ENCODE measurements at places on chromosomes 11 and 22.

DNA sequence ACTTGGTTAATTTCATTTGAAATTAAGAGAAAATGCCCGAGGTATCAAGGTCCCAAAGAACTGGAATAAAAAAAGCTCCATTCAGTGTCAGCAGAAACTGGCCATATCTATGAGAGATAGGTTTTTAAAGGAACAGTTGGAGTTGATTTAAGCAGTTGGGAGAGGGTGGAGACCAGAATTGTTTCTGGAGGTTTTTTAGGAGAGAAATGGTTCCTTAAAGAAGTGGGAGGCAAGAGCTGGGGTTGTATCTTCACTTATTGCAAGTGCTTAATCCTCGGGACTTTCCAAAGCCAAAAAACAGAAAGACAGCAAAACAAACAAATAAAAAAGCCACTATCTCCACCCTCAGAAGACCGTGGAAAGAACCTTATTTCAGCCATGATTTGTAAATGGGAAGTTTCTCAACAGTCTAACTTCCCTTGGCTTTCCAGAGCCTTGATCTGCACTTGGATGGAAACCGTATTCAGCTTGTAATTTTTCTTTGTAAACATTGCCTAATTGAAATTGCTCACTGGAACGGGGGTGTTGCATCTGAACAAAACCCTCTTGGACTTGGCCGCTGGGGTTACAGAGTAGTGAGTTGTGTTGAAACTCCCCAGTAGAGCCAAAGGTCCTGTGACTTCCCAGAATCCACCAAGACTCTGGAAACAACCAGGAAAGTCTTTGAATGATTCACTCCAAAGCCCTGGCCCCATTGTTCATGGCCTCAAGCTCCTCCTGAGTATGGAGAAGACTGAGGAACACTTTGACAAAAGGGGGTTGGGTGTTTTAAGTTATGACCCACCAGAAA, 115.6 kb downstream of the SLC1A2 start:
- peaks cover 14% of the 10 kb centered on the region for H3K4me1 ChIP-seq
- no peak for DNase-seq
- H3K27me3 ChIP-seq, result peaks cover 9% of the 10 kb centered on the region
- no peaks in the 10 kb centered on the region for H3K36me3 ChIP-seq
- no peak overlapping the region for H3K27ac ChIP-seq

GRCh38 chr11:112097734-112098528, 11.3 kb downstream of the SDHD start:
- H3K36me3 ChIP-seq, result peaks cover 12% of the 10 kb centered on the region
- H3K4me3 ChIP-seq, result no peak overlapping the region
- no peaks in the 10 kb centered on the region for H3K4me1 ChIP-seq
- DNase-seq, result no peak

GRCh38 chr11:44228379-44228778, 81.6 kb downstream of the ALX4 start:
- H3K4me1 ChIP-seq, result peaks cover 7% of the 10 kb centered on the region
- no peak for DNase-seq
- peaks cover 1% of the 10 kb centered on the region for H3K36me3 ChIP-seq
- no peak overlapping the region for H3K4me3 ChIP-seq
- H3K27ac ChIP-seq, result no peak overlapping the region

DNA sequence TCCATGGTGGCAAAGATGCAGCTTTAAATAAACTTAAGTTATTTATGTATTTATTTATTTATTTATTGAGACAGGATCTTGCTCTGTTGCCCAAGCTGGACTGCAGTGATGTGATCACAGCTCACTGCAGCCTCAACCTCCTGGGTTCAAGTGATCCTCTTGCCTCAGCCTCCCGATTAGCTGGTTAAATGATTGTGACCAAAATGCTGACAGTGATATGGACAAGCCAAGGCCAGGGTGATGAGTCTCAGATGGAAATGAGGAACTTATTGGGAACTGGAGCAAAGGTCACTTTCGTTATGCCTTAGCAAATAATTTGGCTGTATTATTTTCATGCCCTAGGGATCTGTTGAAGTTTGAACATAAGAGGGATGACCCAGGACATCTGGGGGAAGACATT, 9.3 kb upstream of the LRP5 start:
- H3K36me3 ChIP-seq, result no peaks in the 10 kb centered on the region
- H3K4me3 ChIP-seq, result no peak overlapping the region
- no peak for DNase-seq
- H3K27ac ChIP-seq, result no peak overlapping the region
- peaks cover 7% of the 10 kb centered on the region for H3K4me1 ChIP-seq
- no peaks in the 10 kb centered on the region for H3K27me3 ChIP-seq

DNA sequence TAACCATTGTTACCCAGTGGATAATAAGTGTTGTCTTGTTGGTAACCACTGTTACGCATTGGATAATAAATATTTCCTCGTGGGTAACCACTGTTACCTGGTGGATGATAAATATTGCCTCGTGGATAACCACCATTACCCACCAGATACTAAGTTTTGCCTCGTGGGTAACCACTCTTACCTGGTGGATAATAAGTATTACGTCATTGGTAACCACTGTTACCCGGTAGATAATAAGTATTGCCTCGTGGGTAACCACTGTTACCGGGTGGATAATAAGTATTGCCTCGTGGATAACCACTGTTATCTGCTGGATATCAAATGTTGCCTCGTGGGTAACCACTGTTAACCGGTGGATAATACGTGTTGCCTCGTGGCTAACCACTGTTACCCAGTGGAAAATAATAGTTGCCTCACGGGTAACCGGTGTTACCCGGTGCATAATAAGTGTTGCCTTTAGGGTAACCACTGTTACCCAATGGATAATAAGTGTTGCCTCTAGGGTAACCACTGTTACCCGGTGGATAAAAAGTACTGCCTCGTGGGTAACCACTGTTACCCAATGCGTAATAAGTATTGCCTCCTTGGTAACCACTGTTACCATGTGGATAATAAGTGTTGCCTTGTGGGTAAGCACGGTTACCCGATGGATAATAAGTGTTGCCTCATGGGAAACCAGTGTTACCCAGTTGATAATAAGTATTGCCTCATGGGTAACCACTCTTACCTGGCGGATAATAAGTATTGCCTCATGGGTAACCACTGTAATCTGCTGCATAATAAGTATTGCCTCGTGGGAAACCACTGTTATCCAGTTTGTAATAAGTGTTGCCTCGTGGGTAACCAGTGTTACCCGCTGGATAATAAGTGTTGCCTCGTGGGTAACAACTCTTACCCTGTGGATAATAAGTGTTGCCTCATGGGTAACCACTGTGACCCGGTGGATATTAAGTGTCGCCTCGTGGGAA, 21.9 kb upstream of the NXPE4 start:
- no peaks in the 10 kb centered on the region for H3K36me3 ChIP-seq
- no peak overlapping the region for H3K4me3 ChIP-seq
- no peak for DNase-seq
- no peaks in the 10 kb centered on the region for H3K4me1 ChIP-seq
- H3K27ac ChIP-seq, result no peak overlapping the region
- no peaks in the 10 kb centered on the region for H3K27me3 ChIP-seq

GRCh38 chr11:10275714-10276113, 18.3 kb downstream of the SBF2 start:
- H3K36me3 ChIP-seq, result no peaks in the 10 kb centered on the region
- H3K27me3 ChIP-seq, result peaks cover 12% of the 10 kb centered on the region
- H3K27ac ChIP-seq, result no peak overlapping the region

DNA sequence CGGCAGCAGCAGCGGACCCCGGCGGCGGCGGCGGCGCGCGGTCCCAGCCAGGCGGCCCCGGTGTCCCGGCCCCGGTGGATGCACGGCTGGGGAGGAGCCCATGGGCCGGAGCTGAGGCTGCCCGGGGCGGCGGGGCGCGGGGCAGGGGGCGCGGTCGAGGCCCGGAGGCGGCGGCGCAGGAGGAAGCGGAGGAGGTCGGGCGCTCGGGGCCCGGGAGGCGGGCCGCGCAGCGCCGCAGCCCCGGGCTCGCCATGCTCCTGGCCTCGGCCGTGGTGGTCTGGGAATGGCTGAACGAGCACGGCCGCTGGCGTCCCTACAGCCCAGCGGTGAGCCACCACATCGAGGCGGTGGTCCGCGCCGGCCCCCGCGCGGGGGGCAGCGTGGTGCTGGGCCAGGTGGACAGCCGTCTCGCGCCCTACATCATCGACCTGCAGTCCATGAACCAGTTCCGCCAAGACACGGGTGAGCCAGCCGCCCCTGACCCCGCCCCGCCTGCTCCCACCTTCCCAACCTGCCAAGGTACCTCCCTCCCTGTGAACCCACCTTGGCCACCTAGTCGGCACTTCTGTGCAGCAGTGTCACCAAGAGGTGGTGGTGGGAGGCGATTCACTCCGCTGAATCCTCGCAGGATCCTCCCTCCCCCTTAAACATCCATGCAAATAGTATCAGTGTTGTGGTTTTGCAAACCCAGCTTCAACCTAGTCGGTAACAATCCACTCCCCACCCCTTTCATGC, 580 bp downstream of the DTX4 start:
- DNase-seq, result no peak
- peak overlapping the region; percentile 82 for H3K4me3 ChIP-seq
- peaks cover 42% of the 10 kb centered on the region for H3K27me3 ChIP-seq
- H3K4me1 ChIP-seq, result peaks cover 10% of the 10 kb centered on the region
- H3K36me3 ChIP-seq, result no peaks in the 10 kb centered on the region

GRCh38 chr11:11070976-11071375, 213.1 kb upstream of the ZBED5 start:
- H3K4me3 ChIP-seq, result no peak overlapping the region
- no peak for DNase-seq
- no peaks in the 10 kb centered on the region for H3K36me3 ChIP-seq

- H3K27ac ChIP-seq, result no peak overlapping the region
- H3K4me1 ChIP-seq, result peaks cover 2% of the 10 kb centered on the region
- no peak for DNase-seq
- no peaks in the 10 kb centered on the region for H3K36me3 ChIP-seq
Observed at GRCh38 chr11:11813288-11813962, 28.3 kb upstream of the USP47 start.

All from T-helper 2 cell treated with Interferon-gamma antibody and Interleukin-4, amounts not matched to agents 5 μg/mL and 100 μg/mL, for 36 hours (primary cell).